ENCODE measurements at places on chromosomes 4 and X.

GRCh38 chrX:130834149-130834548 is 68.9 kb downstream of the ENOX2 start:
- H3K4me3 ChIP-seq, result no peak overlapping the region
- H3K4me1 ChIP-seq, result peaks cover 5% of the 10 kb centered on the region
- H3K36me3 ChIP-seq, result no peaks in the 10 kb centered on the region

DNA sequence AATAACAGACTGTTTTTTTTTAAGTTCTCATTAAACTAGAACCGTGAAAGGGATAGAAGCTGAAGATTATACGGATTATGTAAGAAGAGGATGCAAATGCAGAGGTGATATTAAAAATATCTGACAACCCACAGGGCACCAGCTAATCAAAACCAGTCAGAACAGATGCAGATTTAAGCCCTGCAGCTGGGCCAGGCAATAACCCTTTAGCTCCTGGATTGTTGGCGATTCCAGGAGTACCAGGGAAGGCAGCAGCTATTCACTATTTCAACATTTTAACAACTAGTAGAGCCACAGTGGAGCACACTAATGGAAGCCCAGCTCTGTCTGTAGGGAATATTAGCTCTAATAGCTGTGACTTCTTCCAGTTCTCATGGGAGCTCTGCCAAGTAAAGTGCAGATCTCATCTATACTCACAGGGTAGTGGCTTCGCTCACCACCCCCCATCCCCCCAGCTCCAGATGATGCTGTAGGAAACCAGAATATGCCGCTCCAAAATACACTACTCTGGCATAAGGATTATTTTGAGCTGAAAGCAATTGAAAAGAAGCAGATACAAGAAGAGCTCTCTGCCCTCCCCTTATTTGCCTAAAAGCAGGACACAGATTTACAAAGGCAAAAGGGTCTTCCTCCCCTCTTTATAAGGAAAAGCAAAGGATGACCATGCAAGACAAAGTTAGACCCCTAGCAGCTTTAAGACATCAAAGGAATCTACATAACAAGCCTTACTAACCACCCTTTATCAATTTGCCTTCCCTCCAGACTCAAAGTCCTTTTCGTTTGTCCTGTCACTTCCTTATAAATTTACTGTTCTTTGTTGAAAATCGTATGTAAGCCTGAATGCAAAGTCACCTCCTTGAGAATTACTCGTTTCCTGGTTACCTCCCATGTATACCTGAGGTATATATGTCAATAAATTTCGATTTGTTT is 13.7 kb downstream of the SCD5 start:
- H3K36me3 ChIP-seq, result no peaks in the 10 kb centered on the region
- H3K4me1 ChIP-seq, result no peaks in the 10 kb centered on the region
- peaks cover 12% of the 10 kb centered on the region for H3K27me3 ChIP-seq
- no peak overlapping the region for H3K4me3 ChIP-seq
- no peak overlapping the region for H3K27ac ChIP-seq

DNA sequence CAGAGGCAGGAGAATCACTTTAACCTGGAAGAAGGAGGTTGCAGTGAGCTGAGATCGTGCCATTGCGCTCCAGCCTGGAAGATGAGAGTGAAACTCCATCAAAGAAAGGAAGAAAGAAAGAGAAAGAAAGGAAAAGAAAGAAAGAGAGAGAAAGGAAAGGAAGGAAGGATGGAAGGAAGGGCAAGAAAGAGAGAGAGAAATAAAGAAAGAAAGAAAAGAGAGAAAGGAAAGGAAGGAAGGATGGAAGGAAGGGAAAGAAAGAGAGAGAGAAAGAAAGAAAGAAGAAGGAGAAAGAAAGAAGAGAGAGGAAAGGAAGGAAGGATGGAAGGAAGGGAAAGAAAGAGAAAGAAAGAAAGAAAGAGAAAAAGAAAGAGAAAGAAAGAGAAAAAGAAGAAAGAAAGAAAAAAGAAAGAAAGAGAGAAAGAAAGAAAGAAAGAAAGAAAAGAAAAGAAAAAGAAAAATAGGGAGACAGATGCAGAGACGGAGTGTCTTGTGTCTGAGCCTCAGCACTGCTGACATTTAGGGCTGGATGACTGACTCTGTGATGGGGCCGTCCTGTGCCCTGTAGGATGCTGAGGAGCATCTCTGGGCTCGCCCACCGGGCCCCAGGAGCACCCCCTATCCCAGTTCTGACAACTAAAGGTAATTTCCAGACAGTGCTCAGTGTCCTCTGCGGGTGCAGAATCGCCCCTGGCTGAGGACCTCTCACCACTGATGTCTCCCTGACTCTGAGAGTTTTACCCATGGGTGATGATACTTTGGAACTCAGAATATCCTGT is 61.7 kb downstream of the CRLF2 start:
- no peak overlapping the region for H3K4me3 ChIP-seq
- H3K27ac ChIP-seq, result no peak overlapping the region
- DNase-seq, result no peak

GRCh38 chrX:16319929-16320328 is 152.6 kb downstream of the MAGEB17 start:
- H3K36me3 ChIP-seq, result no peaks in the 10 kb centered on the region
- DNase-seq, result no peak
- H3K27ac ChIP-seq, result no peak overlapping the region
- no peaks in the 10 kb centered on the region for H3K27me3 ChIP-seq
- no peaks in the 10 kb centered on the region for H3K4me1 ChIP-seq

DNA sequence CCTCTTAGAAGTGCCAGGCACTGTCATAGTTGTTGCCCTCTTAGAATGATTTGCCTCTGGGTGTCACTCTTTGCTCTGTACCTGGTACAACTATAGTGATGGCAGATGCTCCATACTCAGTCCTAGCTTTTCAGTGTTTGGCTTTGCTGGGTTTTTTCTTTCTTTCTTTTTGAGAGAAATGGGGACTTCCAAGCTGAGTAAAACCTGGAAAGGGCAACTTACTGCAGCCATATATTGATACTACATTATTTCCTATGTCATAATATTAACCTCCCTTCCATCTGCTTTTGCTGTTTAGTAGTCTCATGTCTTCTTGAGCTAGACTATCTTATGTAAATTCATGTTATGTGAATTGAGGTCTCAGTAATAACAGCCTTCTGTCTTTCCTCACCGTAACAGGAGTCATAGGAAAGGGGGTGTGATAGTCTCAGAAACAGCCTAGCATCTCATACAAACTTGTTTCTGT is 49.0 kb downstream of the NIPAL1 start:
- peaks cover 5% of the 10 kb centered on the region for H3K4me1 ChIP-seq
- H3K36me3 ChIP-seq, result no peaks in the 10 kb centered on the region
- no peak overlapping the region for H3K27ac ChIP-seq
- H3K4me3 ChIP-seq, result no peak overlapping the region
- peaks cover 7% of the 10 kb centered on the region for H3K27me3 ChIP-seq
- no peak for DNase-seq

DNA sequence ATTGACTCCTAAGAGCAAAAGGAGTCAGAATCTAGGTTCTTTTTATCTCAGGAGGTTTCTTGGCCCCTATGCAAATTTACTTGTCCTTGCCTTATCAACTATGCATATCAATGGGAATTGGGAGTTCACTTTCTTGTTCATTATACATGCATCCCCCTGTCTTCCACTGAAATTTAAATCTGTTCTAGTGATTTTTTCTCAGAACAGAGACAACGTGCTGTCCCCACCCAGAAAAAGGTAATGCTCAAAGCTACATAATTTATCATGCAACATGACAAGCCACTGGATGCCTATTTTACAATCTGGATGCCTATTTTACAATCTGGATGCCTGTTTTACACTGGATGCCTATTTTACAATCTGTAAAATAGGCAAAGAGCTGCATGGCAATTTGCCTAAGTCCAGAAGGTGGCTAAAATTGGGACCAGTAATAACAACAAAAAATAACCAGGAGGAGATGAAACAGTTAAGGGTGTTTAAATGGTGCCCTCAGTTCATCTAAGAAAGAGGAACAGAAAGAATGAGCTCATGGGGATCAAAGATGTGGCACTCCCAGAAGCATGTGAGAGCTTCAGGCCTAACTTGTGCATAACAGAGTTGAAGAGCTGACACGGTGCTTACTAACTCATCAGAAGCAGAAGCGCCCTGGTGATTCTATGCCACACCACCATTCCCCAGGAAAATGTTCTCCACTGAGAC is 537.8 kb upstream of the BOD1L1 start:
- no peak for DNase-seq
- H3K4me3 ChIP-seq, result no peak overlapping the region
- H3K27ac ChIP-seq, result no peak overlapping the region
- H3K27me3 ChIP-seq, result no peaks in the 10 kb centered on the region

DNA sequence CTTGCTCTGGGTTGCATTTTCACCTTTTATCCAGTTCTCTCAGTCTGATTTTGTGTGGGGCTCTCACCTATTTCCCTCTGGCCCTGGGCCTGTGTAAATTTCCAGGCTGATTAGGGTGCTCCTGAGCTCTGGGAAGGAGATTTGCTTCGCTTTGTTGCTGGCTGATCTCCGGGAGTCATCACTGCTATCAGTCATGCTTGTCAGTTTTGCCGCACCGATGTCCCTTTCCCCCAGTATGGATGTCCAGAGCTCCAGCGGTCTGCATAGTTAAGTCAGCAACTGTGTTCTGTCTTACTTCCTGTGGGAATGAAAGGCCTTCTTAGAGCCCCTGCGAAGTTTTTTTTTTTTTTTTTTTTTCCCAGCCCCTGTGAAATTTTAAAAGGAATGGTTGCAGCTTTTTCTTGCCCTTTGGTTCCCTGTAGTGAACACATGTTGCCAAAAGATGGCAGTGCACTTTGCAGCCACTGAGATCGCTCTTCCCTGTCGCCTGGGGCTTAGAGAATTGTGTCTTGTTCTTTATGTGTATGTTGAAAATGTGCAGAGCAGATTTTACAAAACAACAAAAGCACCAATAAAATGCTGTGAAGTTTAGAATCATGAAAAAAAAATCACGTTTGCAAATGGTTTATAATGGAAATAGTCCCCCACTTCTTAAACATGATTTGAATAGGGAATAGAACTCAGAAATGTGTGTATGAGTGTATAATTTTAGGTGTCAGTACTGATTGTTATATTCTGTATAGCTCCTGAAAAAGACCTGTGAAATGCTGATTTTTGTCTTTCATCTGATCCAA is 109.1 kb upstream of the SLC4A4 start:
- no peak overlapping the region for H3K4me3 ChIP-seq
- no peaks in the 10 kb centered on the region for H3K4me1 ChIP-seq
- H3K36me3 ChIP-seq, result no peaks in the 10 kb centered on the region
- H3K27me3 ChIP-seq, result peaks cover 9% of the 10 kb centered on the region
- no peak for DNase-seq

GRCh38 chrX:150730719-150731118 is 37.5 kb downstream of the MTMR1 start:
- no peaks in the 10 kb centered on the region for H3K27me3 ChIP-seq
- no peak for DNase-seq
- no peak overlapping the region for H3K27ac ChIP-seq
- peaks cover 11% of the 10 kb centered on the region for H3K4me1 ChIP-seq
- H3K4me3 ChIP-seq, result no peak overlapping the region

GRCh38 chr4:16114546-16114945 is 30.7 kb upstream of the PROM1 start:
- H3K36me3 ChIP-seq, result no peaks in the 10 kb centered on the region
- H3K4me3 ChIP-seq, result no peak overlapping the region
- H3K27ac ChIP-seq, result no peak overlapping the region
- DNase-seq, result no peak
- peaks cover 2% of the 10 kb centered on the region for H3K27me3 ChIP-seq

- no peaks in the 10 kb centered on the region for H3K36me3 ChIP-seq
- no peak overlapping the region for H3K4me3 ChIP-seq
- no peaks in the 10 kb centered on the region for H3K4me1 ChIP-seq
- H3K27ac ChIP-seq, result no peak overlapping the region
- no peak for DNase-seq
- H3K27me3 ChIP-seq, result no peaks in the 10 kb centered on the region
These were observed 497.9 kb upstream of the MAGEB18 start for GRCh38 chrX:25640276-25640675.

DNA sequence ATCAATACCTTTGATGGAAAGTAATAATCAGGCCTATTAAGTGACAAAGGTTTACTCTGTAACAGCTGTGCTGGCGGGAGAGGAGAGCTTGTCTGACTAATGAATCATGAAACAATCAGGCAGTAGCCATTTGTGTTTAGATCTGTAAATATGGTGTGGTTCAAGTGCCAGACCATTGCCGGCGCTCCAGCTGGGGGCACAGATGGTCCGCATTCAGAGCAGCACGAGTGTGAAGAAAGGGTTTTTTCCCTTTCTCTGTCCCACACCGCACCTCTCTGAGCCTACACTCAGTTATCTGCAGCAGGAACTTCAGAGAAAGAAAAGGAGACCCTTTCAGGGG is 111.3 kb upstream of the PAQR3 start:
- H3K27me3 ChIP-seq, result no peaks in the 10 kb centered on the region
- no peak overlapping the region for H3K4me3 ChIP-seq
- no peaks in the 10 kb centered on the region for H3K4me1 ChIP-seq
- H3K27ac ChIP-seq, result no peak overlapping the region
- DNase-seq, result no peak
- no peaks in the 10 kb centered on the region for H3K36me3 ChIP-seq

DNA sequence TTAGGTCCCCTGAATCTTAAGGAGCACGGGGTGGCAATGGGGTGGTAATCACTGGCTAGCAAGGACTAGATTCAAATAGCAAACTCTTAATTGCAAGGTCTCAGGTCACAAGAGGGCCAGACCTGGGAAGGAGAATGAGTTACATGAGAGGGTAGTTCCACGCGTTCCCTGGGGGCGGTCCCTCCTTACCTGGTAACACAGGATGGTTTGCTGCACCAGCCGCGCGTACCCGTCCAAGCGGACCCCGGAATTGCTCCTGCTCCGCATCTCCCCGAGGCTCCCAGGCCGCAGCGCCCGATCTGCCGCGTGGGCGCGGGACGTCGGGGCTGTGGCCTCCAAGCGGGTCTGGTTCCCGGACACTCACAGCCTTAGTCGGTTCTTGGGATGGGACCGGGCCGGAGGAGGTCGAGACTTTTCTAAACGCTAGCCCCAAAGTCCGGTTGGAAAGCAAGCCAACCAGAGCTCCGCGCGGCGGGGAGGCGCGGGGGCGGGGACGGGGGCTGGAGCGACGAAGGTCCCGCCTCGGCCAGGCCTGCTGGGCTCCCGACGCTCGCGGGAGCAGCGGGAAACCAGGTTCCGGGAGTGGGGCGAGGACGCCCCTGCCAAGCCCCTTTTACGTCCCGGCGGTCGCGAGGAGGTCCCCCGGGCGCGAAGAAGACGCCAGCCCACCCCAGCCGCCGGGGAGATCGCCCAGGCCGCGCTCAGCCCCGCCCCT is at the start of gene PHKA2:
Gene PHKA2 (minus strand): TSS at position 449 of the 715 bp plus-strand sequence. CDS start 182 bp downstream, at position 267.
- no peaks in the 10 kb centered on the region for H3K36me3 ChIP-seq
- DNase-seq, result no peak
- peaks cover 6% of the 10 kb centered on the region for H3K4me1 ChIP-seq
- peak within 1 kb of the TSS; percentile 84 for H3K4me3 ChIP-seq
- H3K27me3 ChIP-seq, result no peaks in the 10 kb centered on the region
- peak within 1 kb of the TSS; percentile 78 for H3K27ac ChIP-seq

GRCh38 chr4:147340111-147340510 is 140.8 kb upstream of the EDNRA start:
- no peak overlapping the region for H3K27ac ChIP-seq
- no peak overlapping the region for H3K4me3 ChIP-seq
- no peaks in the 10 kb centered on the region for H3K4me1 ChIP-seq
- DNase-seq, result no peak
- H3K27me3 ChIP-seq, result no peaks in the 10 kb centered on the region
- no peaks in the 10 kb centered on the region for H3K36me3 ChIP-seq

Measured in activated T-helper 2 cell treated with anti-CD3 and anti-CD28 coated beads, Interferon-gamma antibody, Interleukin-2, Interleukin-4, amounts not matched to agents 10 μg/mL and 5 μg/mL and 100 μg/mL, durations not matched to agents 14 hours and 24 hours and 36 hours (primary cell).